Bronchial epithelial cell (primary cell): ENCODE measurements at places on chromosomes 2 and 18.

GRCh38 chr2:192246297-192246696 lies 51.6 kb upstream of the TMEFF2 start:
- no peak for DNase-seq

GRCh38 chr2:1692342-1692741 lies 52.0 kb downstream of the PXDN start:
- DNase-seq, result no peak

DNA sequence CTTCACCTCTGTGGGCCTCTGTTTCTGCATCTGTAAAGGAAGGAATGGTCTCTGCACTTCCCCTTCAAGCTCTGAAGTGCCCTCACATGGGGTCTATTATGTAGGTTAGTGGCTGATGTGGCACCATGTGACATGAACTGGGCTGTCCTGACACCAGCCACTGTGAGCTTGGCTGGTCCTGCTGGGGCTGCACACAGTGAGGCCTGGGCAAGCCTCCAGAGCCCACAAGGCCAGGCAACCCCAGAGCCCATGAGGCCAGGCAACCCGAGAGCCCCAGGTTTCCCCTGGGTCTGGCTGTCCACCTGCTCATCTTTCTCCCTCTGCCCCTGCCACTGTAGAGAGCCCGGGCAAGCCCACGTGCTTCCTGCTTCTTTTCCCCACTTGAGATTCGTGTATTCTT lies 150.1 kb upstream of the SMAD2 start:
- no peak for DNase-seq

GRCh38 chr2:139885921-139886498 lies 1105.8 kb upstream of the NXPH2 start:
- DNase-seq, result no peak

DNA sequence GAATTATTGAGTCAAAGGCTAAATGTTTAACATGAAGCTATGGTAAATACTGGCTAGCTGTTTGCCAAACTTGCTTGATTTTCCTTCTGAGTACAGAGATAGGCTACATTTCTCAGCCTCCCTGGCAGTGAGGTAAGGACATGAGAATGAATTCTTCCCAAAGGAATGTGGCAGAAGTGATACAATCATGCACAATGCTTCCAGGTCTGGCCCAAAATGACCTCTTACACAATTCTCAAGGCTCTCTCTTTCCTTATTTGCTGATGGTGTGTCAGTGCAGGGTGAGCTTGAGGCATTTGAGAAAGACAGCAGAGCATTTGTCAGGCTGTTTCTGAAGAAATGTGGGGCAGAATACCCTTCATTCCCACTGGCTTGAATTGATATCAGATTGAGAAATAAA lies 95.6 kb upstream of the NABP1 start:
- DNase-seq, result peak; percentile 97

GRCh38 chr2:62102402-62102920 lies 93.5 kb upstream of the B3GNT2 start:
- no peak for DNase-seq

- DNase-seq, result no peak
Observed at GRCh38 chr2:171083451-171083850, 77.2 kb downstream of the TLK1 start.

- no peak for DNase-seq
Observed at GRCh38 chr2:1546901-1547300, 133.6 kb downstream of the TPO start.

DNA sequence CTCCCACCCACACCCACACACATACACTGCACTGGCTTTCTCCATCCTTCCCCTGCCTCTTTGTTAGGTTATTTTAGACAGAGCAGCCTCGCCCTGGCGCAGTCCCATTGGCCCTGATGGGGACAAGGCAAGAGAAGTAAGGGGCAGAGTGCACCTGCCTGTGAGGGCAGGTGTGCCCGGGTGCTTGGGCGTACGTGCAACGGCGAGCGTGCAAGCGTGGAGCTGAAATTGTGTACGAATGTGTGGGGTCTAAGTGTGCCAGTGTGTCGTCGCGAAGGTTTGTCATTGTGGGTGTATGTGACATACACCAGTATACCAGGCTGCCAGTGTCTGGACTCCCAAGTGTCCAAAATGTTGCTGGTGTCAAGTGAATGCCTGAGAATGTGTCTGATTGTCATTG lies 544 bp downstream of the LRATD1 start:
- DNase-seq, result no peak

DNA sequence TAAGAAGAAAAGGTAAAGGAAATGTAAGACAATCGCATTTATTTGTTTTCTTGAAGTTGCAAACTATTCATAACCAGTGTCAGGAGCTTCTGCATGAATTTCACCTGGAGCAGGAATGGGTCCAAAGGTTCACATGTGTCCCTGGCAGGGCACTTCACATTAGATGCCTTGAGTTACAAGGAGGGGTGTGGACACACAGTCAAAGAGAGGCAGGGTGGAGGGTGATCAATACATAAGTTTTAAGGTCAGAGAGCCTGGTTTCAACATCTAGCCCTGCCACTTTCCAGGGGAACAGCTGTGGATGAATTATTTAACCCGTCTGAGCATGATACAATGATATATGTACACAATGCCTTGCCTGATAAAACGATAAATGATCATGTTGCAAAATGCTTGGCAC lies 321.4 kb downstream of the CYP26B1 start:
- no peak for DNase-seq

- no peak for DNase-seq
Observed at GRCh38 chr18:77323640-77324299, 74.1 kb downstream of the GALR1 start.

DNA sequence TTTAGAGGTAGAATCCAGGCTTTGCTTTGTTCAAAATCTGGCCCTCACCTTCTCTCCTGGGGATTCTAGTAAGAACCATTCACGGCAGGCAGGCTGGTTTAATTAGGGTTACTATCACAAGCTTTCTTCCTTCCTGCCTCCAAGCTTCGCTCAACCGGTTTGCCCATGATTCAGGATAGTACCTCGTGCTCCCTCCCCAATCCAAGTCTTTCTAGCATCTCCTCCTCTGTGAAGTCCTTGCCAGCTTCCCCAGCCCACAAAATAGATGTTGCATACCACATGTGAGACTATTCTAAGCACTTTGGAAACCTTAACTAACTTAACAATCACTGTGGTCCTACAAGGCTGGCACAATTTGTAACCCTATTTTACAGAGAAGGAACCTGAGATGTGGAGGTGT lies 135.1 kb downstream of the SOCS6 start:
- DNase-seq, result peak; percentile 88

DNA sequence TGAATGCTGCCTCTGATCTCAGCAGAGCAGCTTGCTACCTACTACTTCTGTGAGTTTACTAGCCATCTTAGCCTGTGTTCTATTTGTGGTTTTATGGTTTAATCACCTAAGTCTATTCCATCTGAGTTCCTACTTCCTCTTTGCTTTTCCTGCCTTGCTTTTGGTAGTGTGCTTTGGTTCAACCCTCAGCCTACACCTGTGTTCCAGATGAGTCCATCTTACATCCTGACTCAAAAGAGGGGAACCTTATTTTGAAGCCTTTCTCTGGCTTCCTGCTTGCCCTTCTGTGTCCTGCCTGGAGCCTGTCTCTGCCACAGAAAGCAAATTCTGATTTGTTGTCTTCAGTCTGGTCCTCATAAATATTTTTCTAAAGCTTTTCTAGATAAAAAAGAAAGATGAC lies 530.3 kb upstream of the MEX3C start:
- no peak for DNase-seq

DNA sequence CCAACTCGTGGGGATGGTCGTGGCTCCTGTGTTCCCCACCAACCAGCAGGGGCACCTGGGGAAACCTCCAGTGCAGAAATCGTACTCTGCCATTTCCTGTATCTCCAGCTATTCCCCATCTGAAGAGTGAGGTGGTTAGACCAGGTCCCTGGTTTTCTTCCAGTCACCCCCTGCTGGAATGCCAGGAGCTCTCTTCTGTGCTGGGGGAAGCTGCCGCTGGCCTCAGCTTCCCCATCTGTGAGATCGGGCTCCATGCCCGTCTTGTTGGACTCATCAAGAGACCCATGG lies 119.7 kb downstream of the INHBB start:
- DNase-seq, result no peak

- DNase-seq, result no peak
Observed at GRCh38 chr2:197276156-197276555, 34.4 kb downstream of the ANKRD44 start.

GRCh38 chr18:47283476-47283875 lies 32.0 kb upstream of the SKOR2 start:
- DNase-seq, result peak; percentile 22

DNA sequence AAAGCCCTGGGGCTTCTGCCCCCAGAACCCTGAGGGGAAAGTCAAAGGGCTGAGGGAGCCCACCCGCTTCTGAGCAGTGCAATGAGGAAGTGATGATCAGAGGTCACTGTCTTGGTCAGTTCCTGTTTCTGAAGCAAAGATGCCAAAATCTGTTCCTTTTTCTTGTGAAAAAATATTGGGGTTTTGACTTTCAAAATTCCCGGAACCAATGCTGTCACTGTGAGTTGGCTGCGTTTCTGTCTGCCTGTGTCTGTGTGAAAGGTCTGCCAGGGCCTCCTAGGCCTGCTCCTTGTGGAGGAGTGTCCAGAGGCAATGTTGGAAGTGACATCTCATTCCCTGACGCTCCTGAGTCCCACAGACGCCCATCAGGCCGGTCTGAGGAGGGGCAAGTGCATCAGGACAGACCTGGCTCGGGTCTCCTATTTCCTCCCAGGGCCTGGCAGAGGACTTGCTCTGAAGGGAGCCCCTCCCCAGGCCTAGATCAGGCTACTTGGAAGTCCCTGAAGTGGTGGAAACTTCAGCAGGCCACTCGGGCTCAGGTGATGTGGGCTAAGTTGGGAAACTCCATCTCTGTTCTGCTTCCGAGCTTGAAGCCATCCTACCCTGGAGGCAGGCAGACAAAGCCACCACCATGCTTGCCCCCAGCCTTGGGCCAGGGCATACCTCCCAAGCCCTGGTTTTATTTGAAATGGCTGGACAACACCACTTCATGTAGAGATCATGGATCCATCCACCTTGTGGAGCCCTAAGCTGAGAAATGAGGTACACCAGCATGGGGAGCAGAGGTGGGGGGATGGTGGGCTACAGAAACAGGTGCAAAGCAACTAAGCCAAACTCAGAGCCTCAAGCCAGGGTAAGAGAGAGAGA lies 51.0 kb downstream of the PKDCC start:
- no peak for DNase-seq

DNA sequence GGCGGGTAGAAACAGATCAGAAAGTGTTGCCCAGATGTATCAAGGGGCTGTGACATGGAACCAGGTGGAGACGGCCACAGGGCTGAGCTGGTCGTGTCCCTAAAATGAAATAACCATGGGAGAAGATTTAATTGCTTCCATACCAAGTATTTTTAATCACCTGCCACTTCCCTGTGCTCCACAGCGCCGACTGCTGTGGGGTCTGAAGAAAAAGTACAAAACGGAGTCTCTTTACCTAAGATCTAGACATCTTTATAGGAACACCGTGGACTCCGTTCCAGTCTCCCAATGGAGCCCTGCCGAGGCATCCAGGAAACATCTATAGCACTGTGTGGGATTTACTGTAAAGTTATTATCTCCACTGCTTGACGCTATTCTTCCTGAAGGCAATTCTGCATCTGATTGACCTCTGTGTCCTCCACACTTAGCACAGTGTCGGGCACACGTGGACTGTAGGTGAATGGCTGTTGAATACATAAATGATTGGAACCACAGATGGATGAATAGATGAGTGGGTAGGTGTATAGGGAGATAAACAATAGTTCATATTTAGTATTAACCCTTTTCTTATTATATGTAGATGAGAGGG lies 21.6 kb upstream of the GYPC start:
- no peak for DNase-seq

GRCh38 chr2:241142593-241142992 lies 6.7 kb downstream of the PASK start:
- DNase-seq, result no peak

GRCh38 chr2:227163485-227163997 lies 464 bp downstream of the COL4A4 start:
- DNase-seq, result no peak

GRCh38 chr2:132824716-132825115 lies 154.7 kb upstream of the LYPD1 start:
- DNase-seq, result no peak

DNA sequence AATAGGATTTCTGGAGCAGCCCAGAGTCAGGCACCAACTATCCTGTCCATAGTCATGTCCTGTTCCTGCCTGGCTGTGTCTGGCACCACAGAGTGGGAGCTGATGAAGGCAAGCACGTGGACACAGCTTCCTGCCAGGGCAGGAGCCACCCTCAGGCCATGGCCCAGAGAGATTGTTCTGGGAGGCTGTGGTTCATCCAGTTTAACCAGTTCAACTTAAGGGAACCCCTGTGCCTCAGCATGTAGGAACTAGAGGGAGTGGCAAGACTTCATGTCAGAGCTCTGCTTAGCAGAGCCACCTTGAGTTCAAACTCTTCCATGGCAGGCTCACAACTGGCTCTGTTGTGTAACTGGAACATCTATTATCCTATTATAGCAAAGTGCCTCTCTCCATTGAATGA lies 73.2 kb upstream of the NCKAP5 start:
- peak; percentile 99 for DNase-seq

- DNase-seq, result no peak
Observed at GRCh38 chr2:96509847-96510230, 4.7 kb upstream of the NEURL3 start.

DNA sequence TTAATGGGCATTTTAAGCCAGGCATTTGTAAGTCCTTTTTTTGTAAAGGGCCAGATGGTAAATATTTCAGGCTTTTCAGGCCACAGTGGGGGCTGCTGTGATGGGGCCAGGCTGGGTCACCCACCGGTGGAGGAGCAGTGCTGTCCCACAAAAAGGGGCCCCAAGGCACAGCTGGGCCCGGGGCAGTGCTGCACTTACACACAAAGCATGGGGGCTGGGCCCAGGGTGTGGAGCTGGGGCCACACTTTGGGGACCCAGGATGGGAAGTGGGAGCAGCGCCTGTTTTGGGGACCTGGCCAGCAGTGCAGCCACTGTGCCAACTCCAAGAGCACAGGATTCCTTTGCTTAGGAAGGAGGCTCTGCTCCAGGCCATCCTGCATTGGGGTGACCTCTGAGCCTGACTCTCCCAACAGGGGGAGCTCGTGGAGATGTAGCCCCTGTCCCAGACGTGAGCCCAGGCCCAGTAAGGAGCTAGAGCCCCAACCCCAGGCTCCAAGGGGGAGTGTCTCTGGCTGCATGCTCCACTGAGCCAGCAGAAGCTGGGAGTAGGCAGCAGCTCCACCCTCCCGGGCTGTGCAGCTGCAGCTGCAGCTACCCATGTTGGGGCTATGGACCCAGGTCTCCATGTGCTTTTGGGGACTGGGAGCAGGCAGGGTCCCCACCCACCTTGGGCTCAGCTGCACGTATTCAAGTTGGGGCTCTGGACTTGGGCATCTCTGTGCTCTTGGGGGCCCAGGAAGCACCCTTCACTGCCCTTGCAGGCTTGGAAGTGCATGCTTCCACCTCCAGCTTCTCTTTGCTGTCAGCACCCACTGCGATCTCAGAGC lies 1036.5 kb upstream of the CNTNAP5 start:
- no peak for DNase-seq

DNA sequence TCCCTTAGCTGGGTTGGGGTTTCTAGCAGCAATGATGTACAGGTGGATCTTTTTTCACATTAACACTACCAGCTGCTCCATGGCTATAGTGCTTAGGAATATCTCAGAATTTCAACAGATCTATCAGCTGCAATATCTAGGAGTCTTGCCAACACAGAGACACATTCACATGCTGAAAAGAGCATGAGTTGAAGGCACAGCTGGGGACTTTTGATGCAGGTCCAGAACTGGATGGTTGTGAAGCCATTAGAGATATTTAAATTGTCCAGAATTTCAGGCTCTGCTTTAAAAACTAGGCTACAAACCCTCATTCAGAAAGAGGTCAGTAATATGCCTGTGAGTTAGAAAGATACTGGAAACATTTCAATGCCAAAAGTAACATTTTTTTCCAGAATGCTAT lies 122.2 kb upstream of the CCDC195 start:
- DNase-seq, result no peak

- DNase-seq, result peak; percentile 41
Observed at GRCh38 chr2:224009605-224010315, 29.3 kb downstream of the SERPINE2 start.
